Activated CD4-positive, alpha-beta memory T cell treated with anti-CD3 and anti-CD28 coated beads, Interleukin-2, amount 10 ng/mL, durations not matched to agents 7 days and 5 days (primary cell): ENCODE measurements at places on chromosomes 6 and 20.

- no peak for DNase-seq
Observed at GRCh38 chr20:25285856-25286798, 38.2 kb downstream of the PYGB start.

GRCh38 chr20:21096321-21097043 lies 9.7 kb downstream of the LINC00237 start:
- no peak for DNase-seq

- peak; percentile 52 for DNase-seq
Observed at GRCh38 chr6:118808793-118809638, 84.9 kb upstream of the ASF1A start.

GRCh38 chr6:145315982-145316600 lies 419.2 kb downstream of the EPM2A start:
- DNase-seq = no peak

DNA sequence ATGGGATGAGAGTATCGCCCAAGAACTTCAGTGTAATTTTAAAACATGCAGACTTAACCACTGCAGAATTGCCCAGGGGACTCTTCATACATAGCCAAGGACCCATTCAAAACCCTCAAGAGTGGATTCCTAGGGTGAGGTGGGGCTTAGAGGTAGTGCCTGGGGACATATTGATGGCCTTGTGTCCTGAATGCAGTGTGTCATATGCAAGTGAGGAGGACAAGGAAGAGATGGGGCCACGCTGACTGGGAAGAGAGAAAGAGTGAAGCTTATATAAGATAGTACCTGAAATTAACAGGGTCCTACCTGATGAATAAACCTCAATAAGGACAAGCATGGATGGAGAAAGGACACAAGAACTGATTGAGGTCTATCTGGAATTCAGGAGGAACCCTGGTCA lies 13.9 kb downstream of the MYL9 start:
- DNase-seq = no peak

GRCh38 chr6:168386973-168387372 lies 54.0 kb upstream of the SMOC2 start:
- DNase-seq = no peak

DNA sequence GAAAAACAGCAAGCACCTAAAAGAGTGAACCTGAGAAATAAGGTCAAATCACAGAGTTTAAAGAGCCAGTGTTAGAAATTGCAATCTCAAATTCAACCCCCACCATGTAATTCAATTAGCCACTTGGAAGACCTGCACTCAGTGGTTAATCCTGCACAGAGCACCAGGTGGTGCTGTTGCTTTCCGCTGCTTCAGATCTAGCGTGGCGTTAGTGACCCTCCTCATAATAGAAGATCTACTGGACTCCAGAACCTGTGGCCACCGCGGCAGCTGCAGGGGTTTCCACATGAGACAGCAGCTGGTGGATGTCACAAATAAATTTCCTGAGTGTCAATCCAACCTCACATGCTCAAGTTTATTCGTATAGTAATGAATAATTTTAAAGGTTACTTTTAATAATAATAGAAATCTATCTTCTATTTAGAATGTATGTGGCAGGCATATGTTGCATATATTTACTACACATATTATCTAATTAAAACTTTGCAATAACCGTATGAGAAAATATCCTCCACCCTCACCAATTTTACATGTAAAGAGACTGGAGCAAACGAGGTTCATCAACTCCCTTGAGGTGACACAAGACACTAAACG lies 84.4 kb downstream of the SYNE1 start:
- DNase-seq = peak; percentile 37

- no peak for DNase-seq
Observed at GRCh38 chr20:41452226-41452625, 85.6 kb upstream of the EMILIN3 start.

DNA sequence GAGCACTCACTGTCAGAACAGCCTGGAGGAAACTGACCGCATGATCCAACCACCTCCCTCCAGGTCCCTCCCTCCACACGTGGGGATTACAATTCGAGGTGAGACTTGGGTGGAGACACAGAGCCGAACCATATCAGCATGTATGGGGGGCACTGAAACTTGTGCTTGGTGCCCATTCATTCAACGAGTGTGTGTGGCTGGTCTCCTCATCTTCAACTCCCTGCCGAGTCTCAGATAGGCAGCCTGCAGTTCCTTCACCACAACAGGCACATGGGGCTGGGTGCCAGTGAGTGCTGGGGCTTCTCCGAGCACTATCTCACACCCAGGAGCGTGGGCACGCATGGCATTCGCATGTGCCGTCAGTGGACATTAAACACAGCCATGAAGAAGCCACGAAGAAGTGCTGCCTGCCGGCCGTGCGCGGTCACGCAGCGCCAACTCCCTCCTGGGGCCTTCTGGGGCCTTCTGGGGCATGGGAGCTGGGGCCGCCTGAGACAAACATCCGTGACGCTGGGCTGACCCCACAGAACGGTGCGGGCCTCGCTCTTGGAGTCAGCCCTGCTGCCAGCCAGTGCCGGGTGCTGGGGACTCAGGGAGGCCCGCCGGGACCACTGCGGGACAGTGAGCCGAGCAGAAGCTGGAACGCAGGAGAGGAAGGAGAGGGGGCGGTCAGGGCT lies 714 bp upstream of the RTEL1 start:
- DNase-seq = no peak

GRCh38 chr20:55160996-55161395 lies 685.6 kb downstream of the DOK5 start:
- DNase-seq = no peak

DNA sequence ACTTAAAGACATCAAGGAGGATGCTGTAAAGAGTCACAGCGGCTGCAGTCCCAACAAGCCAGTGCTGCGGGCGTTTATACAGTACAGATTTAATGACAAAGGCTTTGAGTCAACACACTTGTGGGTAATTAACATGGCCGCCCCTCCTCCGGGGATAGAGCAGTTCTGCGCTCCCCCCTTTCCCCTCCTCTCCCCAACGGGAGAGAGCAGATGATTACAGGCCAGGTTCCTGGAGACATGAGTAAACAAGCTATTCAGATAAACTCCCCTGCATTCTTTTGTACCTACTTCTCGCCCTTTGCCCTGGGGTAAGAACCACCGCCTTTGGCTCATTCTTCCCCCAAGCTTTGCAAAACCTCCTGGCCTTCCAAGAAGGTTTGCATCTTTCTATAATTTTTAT lies 23.6 kb upstream of the FABP7 start:
- DNase-seq = no peak

- DNase-seq = no peak
Observed at GRCh38 chr6:31878726-31879125, at the start of gene SLC44A4. TSS of gene SLC44A4 (minus strand) at chr6:31878997. CDS start at chr6:31878980, 17 bp downstream.

- no peak for DNase-seq
Observed at GRCh38 chr6:3727036-3727435, 24.5 kb downstream of the PXDC1 start.

GRCh38 chr6:113143206-113143605 lies 713.9 kb upstream of the MARCKS start:
- no peak for DNase-seq

GRCh38 chr6:138493413-138493812 lies 5.9 kb downstream of the NHSL1 start:
- no peak for DNase-seq

DNA sequence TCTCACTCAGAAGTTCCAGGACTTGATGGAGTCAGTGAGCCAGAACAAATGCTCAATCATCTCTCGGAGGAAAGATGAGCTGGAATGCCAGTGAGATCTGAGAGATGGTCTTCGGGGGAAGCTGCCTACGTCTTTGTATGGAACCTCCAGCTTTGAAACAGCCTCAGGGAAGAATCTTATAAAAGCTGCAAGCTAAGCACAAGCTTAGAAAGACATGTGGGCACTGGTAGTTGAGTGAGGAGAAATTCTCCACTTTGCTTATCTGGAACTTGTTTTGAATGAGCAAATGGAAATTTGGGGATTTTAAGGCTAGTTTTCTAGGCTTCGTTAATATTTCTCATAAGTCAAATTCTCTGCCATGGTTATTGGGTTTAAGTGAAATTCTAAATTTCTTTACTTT lies 594.4 kb downstream of the QKI start:
- no peak for DNase-seq

GRCh38 chr6:64014595-64014994 lies 379.0 kb downstream of the PHF3 start:
- DNase-seq = no peak

DNA sequence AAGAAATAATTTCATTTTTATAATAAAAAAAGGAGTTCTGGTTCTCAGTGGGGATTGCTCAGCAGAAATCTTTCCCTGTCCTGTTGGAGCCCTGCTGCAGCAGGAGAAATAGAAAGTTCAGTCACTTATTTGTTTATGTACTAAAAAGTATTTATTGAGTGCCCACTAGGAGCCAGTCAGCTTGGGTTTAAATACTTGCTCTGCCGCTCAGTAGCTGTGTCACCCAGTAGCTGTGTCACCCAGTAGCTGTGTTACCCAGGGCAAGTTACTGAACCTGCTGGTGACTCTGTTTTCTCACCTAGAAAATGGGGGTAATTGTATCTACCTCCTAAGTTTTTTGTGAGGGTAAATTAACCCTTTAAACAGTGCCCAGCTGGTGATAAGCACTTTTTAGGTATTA lies 32.9 kb downstream of the FOXF2 start:
- DNase-seq = no peak

DNA sequence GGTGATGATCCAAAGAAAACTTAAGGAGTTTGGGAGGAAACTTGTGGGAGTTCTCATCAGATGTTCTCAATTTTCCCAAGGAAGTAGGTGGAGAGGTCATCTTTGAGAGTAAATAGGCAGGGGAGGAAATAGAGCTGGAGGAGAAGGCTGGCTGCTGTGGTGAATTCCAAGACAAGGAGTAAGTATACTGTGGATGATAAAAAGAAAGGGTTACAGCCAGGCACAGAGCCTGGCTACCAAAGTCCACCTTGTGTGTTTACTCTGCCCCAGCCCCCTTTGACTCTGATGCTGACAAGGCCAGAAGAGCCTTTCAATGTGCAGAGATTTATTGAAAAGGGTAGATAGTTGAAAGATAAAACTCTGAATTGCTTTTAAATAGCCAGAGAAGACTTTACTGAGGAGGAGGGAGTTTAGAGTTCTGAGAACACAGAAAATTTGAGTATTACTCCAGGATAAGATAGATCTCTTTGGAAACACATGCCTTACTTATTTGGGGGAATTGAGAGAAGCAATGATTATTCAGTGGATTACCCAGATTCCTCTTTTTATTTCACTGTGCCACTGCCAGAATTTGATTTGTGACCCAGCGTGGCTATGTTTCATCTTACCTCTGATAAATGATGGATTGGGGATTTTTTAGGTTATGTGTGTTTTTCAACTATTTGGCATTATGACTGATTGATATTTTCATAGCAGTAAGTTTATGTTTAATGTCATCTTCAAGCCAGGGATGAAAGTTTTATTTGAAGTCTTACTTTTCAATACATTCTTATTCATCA lies 182.6 kb upstream of the JAG1 start:
- DNase-seq = no peak

GRCh38 chr20:47705497-47705856 lies 79.8 kb downstream of the SULF2 start:
- no peak for DNase-seq

- DNase-seq = no peak
Observed at GRCh38 chr6:333379-334002, 41.2 kb downstream of the DUSP22 start.

- DNase-seq = no peak
Observed at GRCh38 chr6:38182426-38182825, 362.9 kb downstream of the ZFAND3 start.

- no peak for DNase-seq
Observed at GRCh38 chr6:149108038-149108748, 209.3 kb upstream of the TAB2 start.

- peak; percentile 35 for DNase-seq
Observed at GRCh38 chr20:49594931-49595315, 27.0 kb upstream of the PTGIS start.

DNA sequence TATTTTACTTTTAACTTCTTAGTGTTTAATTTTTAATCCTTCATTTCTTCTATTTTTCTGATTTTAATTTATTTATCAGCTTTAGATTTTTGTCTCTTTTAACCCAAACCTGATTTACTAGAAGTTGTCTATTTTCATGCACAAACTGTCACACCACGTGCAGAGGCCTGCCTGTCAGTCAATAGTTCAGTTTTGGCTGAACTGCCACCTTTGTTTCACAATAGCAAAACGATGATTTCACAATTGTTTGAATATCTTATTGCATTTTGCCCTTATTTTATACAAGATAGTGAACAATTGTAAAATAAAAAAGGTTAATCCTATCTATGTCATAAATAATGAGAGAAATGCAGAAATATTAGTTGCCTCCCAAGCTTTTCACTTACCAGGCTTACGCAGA lies 24.0 kb upstream of the PPP1R3G start:
- DNase-seq = no peak

DNA sequence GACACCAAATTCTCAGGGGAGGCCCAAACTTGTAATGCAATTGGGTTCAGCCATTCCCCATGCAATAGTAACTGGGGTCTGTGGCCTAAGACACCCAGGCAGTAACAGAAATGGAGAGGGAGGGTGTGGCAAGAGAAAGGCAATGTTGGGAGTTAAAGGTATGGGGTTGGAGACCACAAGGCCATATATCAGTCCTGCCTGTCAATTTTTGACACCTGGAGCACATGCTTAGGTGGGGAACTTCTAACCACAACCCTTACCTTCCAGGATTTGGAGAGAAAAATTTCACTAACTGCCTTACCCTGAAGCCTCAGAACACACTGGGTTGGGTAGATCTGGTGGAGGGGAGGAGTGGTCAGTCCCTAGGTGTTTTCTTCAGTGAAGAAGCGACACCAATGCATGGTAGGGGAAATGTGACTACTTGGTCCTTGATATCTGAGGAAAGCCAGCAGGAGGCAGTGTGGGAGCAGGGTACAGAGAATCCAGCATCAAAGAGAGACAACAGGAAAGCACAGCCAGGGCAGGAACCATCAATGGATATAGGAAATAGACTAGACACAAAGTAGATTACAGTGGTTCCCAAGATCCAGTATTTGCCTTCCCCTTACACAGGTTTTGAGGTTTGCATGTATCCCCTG lies 6.8 kb upstream of the USP49 start:
- peak; percentile 72 for DNase-seq

GRCh38 chr6:77986380-77987034 lies 333.7 kb downstream of the MEI4 start:
- DNase-seq = no peak
